ENCODE measurements at places on chromosomes 5 and 9.

DNA sequence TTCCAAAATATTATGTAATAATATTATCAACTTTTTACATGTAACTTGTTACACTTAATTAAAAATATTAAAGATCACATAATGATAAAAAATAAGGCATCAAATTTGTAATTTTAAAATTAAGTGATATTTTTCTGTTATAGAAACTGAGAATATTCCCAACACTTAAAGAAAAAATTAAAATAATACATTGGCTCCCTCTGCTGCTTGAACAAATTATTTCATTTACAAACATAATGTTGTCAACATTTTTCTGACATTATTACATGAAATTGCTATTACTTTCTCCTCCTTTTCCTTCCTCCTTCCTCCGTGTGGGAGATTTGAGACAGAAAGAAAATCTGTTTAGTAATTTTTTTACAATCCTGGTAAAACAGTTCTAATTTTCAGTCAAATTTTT lies 42.3 kb downstream of the RNF180 start:
- no peak for DNase-seq

GRCh38 chr5:122665051-122665450 lies 109.8 kb upstream of the SNX2 start:
- DNase-seq, result no peak

DNA sequence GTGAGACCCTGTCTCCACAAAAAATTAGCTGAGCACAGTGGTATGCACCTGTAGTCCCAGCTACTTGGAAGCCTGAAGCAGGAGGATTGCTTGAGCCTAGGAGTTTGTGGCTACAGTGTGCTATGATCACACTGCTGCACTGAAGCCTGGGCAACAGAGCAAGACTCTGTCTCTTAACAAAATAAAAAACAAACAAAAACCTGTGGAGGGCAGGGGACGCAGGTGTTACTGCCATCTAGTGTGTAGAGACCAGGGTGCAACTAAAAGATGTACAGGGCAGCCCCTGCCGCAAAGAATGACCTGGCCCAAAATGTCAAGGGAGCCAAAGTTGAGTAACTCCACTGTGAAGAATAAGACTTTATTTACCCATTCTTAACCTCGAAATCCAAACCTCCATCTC lies 27.1 kb downstream of the ASPN start:
- no peak for DNase-seq

- DNase-seq, result no peak
Measured at GRCh38 chr5:172007175-172008110, 1.0 kb upstream of the FBXW11 start.

DNA sequence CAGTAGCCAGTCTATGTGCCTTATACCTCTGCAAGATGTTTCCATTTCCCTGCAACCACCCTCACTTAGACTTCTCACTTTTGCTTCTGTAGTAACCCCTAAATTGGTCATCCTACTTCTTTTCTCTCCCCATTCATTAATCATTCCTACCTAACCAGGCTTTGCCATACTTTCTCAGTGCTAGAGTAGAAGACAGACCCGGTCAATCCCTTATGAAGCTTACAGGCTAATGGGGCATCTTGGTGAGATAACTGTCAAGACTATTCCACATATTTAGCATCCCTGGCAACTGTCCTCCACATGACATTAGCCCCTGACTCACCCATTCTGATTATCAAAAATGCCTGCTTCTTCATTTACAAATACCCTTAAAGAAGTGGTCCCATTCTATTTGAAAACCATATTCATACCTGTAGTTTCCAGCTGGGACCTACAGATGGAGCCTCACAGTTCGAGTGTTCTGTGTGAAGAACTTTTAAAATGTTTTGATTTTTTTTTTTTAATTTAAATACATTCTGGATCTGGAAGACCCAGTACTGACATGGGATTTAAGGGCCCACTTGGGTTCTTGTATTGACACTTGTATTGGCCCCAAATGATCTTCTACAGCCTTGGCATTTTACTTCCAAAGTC lies 21.0 kb downstream of the F2RL2 start:
- no peak for DNase-seq

- no peak for DNase-seq
Measured at GRCh38 chr9:14517154-14517906, 175.9 kb downstream of the ZDHHC21 start.

GRCh38 chr9:133897675-133898074 lies 94.4 kb downstream of the VAV2 start:
- no peak for DNase-seq

GRCh38 chr5:75340714-75341478 lies 3.9 kb downstream of the HMGCR start:
- DNase-seq, result no peak

DNA sequence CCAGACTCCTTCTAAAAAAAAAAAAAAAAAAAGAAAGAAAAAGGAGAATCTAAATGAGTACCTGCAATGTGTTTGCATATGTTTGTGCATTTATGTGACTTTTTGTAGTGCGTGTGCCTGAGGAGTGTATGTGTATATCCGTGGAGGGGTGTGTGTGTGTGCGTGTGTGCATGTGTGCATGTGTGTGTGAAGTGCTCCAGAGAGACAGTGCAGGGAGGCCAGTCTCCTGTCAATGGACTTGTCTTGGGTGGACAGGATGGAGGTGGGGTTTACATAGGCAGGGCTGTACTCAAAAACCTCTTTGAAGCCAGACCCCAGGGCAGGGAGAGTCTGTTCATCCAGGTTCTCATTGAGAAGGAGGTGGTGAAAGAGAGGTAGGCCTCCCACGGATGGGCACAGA lies 87.1 kb upstream of the MVB12B start:
- no peak for DNase-seq

DNA sequence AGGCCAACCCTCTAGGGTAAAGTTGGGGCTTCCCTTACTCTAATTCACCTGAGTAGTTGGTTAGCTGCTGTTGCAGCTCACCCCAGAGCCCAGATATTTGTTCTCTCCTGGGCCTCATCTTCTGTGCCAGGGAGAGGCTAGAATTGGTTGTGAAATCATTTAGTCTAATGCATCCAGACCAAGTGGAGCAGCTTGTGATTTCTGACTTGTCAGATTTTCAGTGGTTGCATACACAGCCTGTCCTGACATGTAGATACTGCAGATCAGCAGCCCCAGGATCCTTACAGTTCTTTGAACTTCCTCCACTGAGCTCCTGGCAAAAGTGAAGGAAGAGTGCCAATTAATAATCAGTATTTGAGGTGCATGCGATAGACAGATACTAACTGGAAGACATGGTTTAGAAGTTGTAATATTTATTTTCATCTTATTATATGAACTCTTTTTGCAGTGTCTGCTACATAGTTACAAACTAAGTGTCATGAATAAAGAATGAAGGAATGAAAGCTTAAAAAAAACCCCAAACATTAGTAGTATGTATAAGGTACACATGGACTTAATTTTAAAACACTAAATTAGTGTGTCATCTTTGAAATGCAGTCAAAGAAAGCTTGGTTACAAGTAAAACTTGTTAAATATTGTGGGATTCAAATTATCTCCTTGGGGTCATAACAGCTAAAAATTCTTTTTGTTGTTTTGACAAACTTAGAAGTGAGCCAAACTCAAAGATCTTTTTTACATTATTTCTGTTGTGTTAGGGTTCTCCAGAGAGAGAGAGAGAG lies 128.5 kb downstream of the VPS13A start:
- DNase-seq, result no peak

DNA sequence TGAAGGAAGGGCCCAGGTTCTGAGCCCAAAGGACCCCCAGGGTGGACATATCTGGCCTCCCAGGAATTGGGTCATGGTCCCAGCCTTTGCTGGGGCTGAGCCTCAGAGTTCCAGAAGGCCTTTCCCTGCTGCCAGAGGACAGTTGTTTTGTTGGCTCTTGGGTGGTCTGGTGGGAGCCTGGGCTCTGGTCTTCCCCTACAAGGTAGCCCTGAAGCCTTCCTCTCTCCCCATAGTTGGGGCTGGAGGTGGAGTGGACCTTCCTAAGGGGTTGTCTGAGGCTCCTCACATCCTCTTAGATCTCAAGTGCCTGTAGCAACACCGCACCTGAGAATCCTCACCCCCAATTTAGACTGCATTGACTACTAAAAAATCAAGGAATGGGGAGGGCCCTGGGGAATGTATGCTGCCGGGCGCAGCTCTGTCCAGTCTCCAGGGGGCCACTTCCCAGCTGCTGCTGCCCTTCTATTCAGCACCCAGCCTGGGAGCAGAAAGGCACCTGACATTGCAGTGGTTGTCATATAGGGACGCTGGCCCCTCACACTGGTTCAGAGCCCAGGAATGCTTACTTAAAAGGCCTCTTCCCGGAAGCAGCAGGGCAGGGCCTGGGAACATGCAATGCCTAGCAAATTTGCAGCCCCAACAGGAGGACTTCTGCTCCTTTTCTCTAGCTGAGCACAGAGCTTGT lies 66.4 kb downstream of the IL31RA start:
- DNase-seq, result no peak

- no peak for DNase-seq
Measured at GRCh38 chr9:80763536-80763935, 925.8 kb downstream of the TLE1 start.

- no peak for DNase-seq
Measured at GRCh38 chr5:166267907-166268306, 2023.5 kb upstream of the WWC1 start.

GRCh38 chr9:137970686-137971476 lies 93.3 kb downstream of the CACNA1B start:
- DNase-seq, result no peak

DNA sequence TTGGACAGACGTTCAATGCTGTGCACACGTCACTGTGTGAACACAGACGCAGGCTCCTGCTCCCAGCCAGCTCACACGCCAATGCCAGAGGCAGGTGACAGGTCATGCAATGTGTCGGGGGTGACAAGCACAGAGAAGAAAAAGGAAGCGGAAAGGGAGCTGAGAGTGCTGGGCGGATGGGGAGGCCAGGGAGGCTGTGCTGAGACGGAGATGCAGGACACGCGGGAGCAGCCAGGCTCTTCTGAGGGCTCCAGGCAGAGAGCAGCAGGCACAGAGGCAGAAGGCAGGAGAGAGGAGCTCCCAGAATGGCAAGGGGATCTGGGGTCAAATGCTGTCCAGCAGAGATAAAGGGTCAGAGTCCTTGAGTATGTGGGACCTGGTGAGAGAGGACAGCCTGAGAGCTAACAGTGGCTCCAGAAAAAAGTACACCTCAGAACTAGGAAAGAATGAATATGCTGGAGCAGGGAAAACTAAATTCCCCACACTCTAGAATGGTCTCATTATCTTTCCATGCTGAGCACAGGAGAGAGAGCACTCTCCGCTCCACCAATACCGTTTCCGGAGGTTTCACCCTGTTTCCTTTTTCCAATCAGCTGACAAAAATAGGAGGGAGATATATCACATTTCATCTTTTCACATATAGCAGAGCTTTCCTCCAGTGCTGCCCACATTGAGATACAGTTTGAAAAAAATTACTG lies 32.8 kb upstream of the NSMF start:
- no peak for DNase-seq

DNA sequence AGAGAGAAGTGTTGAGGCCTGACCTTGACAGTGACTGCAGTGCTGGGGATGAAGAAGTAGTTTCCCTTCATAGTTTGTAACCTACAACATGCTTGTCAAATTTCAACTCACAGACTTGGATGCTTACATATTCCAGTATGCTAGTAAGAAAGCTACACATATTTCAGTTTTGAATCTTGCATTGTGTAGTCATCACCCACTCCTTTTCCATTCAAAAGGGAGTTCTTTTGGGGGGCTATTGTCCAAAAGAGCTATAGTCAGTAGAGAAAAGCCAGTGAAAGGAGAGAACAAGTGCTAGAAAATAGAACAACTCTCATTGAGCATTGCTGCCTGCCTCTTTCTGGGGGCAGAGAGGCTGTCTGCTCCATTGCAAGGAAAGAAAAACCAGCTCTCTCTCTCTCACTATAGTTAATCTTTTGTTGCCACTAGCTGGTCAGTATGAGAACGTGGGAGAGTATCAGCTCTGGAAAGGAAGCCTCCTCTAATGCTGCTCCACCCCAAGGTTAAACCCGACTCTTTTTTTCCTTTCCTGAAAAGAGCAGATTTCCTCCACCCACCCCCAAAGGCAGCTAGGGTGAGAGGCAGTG lies 7.3 kb downstream of the ASTN2 start:
- DNase-seq, result no peak

DNA sequence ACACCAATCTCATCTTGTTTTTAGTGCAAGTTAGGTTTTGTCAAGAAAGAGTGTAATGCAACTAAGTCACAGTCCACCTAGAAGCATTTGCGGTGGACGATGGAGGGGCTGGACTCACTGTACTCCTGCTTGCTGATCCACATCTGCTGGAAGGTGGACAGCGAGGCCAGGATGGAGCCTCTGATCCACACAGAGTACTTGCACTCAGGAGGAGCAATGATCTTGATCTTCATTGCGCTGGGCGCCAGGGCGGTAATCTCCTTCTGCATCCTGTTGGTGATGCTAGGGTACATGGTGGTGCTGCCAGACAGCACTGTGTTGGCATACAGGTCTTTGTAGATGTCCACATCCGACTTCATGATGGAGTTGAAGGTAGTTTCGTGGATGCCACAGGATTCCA lies 20.2 kb upstream of the SPZ1 start:
- no peak for DNase-seq

DNA sequence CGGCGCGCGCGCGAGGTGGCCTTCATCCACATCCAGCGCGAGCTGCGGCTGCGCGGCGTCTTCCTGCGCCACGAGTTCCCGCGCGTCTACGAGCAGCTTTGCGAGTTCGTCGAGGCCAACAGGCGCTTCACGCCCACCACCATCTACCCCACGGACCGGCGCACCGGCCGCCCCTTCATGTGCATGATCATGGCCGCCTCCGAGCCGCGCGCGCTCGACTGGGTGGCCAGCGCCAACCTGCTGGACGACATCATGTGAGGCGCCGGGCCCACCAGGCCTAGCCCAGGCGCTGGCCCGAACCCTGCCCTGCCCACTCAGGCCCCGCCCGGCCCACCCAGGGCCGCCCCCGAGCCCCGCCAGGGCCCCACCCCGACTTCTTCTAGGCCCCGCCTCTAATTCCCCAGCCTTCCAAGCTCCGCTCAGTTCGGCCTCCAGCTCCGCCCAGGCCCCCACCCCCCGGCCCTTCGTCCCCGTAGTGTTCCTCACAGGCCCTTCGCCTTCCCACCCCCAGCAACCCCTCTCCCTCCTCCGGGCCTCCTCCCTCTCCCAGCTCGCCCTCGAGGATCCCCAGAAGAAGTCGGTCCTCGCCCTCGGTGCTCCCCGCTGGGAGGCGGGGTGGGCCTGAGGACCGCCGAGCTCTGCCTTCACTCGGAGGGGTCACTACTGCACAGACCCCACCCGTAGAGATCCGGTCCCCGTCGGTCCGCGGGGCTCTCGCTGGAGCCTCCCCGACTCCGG lies 2.0 kb upstream of the PHPT1 start:
- no peak for DNase-seq

All from iPS DF 19.7 (cell line).